ENCODE measurements at places on chromosomes 2 and 18. TPM values are rescaled to one million over a fixed set of nuclear protein-coding genes. Genes with fewer than 3 reads are reported as not detected.
A peak's percentile ranks its signal among the peaks of the same experiment; 100 is the strongest.

MAP3K19 gene
- not detected for total RNA-seq

NRBP1 gene
- total RNA-seq = 65.9 TPM

DNA sequence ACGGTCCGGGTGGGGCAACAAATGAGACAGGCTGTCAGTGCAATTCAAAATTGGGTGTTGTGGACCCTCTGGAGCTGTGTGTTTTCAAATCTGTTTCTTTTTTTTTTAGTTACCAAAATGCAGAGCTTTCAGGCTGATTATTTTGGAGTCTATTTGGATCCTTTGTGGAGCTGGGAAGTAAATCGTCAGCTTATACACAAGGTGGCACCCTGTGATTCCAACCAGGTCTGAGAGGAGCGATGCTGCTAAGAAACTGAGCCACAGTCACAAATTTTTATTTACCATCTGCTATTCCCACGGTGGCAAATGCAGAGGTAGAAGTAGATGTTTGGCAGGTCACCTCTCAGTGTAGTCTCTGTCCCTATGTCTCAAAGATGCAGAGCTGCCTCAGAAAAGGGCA is 3.8 kb upstream of the EPC2 start:
- peak; percentile 30 for DNase-seq

GRCh38 chr2:153823880-153824279 is 47.8 kb upstream of the GALNT13 start:
- DNase-seq = no peak

DNA sequence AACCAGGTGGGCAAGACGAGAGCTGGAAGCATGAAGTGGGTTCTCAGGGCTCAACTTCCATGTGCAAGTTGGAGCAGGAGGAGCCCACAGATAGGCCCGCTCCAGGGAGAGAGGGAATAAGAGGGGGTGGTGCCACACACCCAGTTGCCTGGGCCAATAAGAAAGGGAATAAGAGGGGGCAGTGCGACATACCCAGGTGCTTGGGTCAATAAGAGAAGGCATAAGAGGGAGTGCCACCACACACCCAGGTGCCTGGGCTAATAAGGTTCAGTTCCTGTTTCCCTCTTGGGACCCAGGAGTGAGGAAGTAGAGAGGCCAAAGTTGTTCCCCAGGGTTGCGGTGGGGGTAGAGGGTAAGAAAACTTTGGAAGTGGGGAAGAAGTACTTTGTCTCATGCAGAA is 127.5 kb downstream of the LAMA3 start:
- no peak for DNase-seq

GRCh38 chr2:1022178-1022577 is 71.5 kb downstream of the SNTG2 start:
- no peak for DNase-seq

- DNase-seq = no peak
These were observed 235.9 kb downstream of the SUCLG1 start for GRCh38 chr2:84223191-84223590.

DNA sequence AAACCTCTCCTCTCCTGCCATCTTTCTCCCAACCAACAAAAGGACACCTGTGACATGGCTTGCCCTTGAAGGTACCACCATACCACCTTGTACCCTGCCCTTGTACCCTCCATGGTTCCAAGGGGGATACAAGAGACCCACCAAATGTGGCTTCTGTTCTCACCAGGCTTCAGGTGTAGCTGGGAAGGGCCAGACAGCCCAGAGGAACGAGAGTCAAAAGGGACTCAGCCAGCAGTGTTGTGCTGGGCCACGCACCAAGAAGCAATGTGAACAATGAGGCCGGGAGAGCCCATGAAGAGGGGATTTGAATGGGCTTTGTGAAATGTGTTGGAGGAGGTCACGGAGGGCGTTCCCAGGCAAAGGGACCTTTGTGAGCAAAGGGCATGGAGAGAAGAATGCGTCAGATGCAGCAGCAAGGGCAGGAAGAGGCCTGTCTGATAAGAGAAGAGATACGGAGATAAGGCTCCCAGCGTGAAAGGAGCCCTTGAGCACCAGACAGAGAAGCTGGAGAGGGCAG is 48.6 kb downstream of the PLB1 start:
- no peak for DNase-seq
